ENCODE measurements at places on chromosomes 5 and 9.

DNA sequence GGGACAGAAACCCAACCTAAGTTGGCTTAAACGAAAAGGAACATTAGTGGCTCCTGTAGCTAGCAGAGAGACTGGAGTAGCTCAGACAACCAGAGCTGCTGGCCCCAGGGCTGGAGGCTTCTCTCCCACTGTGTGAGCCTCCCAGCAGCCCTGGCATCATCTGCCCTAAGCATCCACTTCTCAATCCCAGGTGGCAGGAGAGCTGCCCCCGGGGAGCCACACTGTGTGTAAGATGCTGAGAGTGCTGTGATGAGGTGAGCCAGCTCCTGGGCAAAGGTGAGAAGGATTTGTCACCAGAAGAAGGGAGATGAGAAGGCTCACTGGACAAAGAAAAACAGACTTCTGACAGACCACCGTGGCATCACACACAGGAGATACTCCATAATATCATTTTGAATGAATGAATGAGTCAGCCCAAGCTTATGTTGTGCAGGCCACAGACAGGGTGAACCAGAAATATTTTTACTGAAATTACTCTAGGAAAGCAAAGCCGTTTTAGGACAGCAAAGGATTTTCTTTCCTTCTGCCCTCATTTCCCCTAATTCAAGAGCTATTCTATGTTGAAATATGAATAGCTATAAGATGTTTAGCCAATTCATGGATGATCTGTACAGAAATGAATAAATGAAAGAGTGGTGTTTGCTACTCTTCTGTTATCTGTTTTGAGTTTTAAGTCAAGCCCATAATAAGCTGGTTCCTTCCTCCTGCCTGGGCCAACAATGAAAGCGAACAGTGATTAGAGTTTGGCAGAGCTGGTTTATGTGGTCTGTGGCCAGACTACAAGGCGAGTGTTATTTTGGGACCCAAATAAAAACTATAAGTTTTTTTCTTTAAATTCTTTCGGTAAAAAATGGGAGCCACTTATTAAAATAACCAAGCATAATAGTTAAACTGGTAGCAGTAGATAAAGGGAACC, 57.4 kb upstream of the ECM2 start:
- no peak for DNase-seq

DNA sequence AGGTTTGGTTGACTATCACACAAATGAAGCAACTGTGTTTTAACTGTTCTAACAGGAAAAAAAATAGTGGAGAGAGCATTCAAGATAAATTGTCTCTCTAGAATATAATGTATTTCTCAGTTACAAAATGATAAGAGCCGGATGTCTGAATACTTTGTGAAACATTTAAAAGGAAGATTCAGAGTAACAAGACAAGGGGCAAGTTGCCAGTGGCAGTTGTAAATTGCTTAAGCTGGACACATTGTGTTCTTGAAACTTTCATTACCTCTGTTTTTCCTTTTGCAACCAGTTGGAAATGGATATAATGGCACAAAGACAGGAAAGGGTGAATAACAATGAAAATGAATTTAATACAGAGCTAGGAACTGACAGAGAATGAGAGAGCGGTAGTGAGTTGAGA, 15.2 kb upstream of the TBCA start:
- DNase-seq = no peak

DNA sequence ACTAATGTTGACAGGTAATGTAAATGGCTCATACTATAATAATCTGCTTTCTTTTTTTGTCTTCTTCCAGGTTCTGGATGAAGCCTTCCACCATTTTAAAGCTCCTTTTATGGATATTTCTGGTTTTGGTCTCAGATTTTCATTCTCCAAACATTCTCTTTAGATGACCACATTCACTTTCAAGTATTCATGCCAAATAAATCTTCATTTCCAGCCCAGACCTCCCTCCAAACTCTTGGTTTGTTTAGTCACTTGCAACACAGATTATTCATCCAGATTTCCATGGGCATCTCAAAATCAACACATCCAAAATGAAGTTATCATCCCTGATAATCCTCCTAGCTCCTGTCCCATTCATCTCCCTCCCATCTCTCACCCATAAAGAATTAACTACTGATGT, 40.3 kb upstream of the SVEP1 start:
- DNase-seq = no peak

DNA sequence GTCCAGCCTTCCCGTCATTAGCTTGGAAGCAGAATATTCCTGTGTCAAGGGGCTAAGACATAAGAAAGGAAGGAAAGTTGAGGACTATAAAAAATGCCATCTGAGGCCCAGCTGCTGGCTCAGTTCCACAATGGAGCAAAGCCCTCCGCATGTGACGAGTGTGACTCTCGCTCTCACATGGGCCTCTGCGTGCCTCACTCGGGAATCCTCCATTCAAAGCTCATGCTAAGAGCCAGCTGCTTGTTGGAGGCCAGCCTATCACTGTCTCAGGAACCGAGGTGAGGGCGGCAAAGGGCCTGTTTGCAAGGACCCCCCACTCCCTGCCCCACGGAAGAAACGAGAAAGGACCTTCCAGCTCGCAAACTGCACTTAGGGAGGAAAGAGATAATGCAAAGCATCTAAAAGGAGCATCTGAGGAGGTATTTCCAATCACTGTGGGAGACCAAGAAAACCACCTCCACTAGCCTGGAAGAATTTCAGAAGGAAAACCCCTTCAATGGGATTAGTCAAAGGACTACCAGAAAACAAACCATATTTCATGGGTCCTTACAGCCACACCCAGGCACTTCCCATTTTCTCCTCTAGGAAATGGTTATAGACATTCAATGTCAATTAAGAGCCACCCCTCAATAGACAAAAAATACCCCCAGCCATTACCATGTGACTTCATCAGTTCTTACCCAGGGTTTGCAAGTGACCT, 95.3 kb downstream of the PRRT1B start:
- no peak for DNase-seq

DNA sequence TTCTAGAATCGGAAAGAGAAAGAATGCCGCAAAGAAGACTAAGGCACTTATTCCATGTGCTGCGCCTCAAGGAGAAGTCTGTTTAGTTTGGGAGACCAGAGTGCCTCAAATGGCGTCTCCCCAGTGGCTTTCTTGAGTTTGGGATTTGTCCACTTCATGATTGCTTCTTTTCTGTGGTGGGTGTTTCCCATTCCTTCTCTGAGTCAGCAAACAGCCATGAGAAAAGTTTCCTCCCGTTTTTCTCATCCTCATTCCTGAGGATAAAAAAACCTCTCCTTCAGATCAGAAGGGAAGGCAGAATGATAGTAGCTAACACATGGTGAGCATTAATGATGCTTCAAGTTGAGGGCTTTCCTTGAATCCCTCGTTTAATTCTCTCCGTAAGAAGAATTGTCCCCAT, 275.9 kb upstream of the WWC1 start:
- DNase-seq = no peak

DNA sequence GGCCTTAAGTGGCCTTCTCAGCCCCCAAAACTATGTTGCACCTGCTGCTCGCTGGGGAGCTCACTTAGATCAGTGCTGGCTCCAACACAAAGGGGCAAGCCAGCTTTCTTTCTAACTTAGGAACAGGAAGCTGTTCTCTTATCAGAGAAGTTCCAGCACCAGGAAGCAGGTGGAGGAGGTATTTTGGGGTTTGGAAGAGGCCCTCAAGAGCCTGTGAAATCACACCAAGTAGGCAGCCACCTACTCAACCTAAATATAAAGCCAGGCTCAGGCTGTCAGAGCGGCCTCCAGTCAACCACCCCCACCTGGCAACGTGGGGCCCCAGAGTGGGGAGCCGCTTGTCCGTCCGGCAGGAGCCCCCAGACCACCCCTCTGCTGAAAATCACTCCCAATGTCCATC, 152.8 kb downstream of the OLFM1 start:
- DNase-seq = no peak

- DNase-seq = no peak
Observed at GRCh38 chr5:176570044-176570443, 20.9 kb downstream of the CDHR2 start.

GRCh38 chr9:109504689-109505088, 6.6 kb upstream of the PTPN3 start:
- DNase-seq = no peak

GRCh38 chr5:154937186-154937717, 759 bp downstream of the GEMIN5 start:
- DNase-seq = no peak

GRCh38 chr5:58961631-58962280, 378.9 kb downstream of the RAB3C start:
- DNase-seq = no peak

DNA sequence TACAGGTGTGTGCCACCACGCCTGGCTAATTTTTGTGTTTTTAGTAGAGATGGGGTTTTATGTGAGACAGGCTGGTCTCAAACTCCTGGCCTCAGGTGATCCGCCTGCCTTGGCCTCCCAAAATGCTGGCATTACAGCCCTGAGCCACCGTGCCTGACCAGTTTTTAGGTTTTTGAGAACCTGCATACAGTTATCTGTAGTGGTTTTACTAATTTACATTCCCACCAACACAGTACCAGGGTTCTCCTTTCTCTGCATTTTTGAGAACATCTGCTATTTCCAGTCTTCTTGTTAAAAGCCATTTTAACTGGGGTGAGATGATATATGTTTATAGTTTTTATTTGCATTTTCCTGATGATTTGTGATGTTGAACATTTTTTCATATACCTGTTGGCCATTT, 12.8 kb downstream of the DMXL1 start:
- no peak for DNase-seq

DNA sequence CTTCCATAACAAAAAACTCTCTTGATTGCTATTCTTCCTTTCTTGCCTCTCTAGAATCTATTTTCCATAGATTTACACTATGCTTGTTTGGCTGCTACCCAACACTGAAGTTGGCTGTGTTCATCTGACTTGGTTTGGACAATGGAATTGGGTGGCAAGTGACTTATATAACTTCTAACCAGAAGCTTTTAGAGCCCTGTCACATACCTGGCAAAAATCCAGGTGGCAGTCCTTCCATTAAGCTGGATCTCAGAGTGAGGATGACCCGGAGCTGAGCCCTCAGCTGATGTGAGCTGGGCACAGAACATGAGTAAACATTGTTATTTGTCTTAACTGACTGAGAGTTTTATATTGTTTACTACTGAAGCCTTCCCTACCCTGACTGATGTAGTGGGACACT, 225.7 kb downstream of the TLR4 start:
- DNase-seq = no peak

GRCh38 chr5:167207081-167207480, 1084.4 kb upstream of the WWC1 start:
- DNase-seq = no peak

DNA sequence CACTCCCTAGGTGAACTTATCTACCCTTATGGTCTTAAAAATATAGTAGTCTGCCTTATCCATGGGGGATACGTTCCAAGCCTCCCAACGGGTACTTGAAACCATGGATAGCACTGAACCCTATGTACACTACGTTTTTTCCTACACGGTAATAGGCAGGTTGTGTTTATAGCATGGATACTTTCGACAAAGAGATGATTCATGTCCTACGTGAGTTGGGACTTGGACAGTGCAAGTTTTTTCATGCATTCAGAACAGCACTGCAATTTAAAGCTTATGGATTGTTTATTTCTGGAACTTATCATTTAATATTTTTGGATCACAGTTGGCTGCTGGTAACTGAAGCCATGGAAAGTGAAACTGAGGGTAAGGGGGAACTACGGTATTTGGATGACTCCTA, 88.1 kb downstream of the CNTLN start:
- DNase-seq = no peak

DNA sequence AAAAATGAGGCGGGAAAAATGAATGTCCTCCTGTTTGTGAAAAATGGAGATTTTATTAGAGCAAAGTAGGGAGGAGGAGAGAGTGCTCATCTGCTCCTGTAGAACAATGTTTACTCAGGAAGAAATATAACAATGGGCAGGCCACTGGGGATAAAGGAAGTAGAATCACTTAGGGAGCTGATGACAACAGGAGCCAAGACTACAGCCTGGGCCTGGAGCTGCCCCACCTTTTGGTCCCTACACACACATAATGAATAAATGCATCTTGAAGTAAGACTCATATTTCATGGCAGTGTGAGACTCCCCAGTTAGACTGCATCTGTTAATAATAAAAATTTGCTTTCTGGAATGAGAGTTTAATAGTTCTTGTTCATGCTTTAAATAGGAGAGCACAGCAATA, 1939.8 kb downstream of the EFNA5 start:
- no peak for DNase-seq

DNA sequence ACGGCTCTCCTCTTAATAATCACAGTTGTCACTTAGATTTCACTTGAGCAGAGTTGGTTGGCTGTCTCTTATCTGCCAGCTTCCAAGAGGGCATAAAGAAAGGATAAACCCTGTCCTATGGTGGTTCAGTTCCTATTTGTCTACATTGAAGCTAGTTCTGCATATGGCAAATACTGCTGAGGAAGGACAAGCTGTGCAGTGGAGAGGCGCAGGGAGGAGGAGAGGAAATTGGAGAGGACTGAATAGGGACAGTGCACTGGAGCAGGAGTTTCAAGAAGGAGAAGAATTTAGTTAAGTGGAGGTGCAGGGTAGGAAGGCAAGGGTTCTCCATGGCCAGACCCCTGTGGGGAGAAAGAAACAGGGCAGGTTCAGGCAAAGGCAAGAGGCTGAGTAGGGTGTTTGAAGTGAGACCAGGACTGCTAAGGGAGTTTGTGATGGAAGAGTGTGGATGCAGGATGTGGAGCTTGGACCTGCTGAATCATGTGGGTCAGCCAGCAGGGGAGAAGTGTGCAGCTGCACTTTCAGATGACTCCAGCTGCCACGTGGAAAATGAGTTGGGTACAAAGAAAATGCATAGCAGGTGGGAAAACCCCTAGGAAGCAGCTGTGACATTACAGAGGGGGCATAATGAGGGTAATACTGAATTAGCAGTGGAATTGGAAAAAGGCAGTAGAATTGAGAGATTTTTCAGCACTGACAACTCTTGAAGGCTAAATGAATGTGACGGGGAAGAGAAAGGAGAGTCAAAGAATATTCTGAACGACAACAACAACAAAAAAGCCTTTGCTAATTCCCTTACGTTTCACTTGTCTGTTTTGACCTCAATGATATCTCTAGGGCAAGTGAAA, 66.8 kb downstream of the MAMDC2 start:
- no peak for DNase-seq

- no peak for DNase-seq
Observed at GRCh38 chr5:146888351-146888978, 9.9 kb upstream of the PPP2R2B start.

GRCh38 chr9:89891221-89891590, 286.4 kb downstream of the GADD45G start:
- no peak for DNase-seq

DNA sequence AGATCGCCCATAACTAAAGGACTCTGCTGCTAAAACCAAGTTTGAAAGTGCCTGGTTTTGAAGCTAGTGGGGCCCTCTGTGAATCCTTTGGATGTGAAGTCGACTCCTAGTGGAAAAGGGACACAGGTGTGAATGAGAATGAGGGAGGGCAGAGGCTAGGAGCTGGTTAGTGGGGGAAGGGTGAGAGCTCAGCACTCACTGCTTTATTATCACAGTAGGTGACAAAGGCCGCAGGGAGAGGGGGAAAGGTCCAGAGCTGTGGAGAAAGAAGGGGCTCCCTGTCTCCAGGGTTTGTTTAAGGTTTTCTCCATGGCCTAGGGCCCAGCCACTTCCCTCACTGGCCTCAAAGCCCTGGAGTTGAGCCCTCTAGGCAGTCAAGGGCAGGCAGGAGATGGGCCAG, 3.5 kb downstream of the HDHD3 start:
- DNase-seq = no peak

GRCh38 chr5:79924936-79925893, 65.8 kb downstream of the MTX3 start:
- no peak for DNase-seq

All from stimulated activated CD4-positive, alpha-beta T cell treated with anti-CD3 and anti-CD28 coated beads, TNF-alpha, amount 100 ng/mL, for 48 hours (primary cell).